ENCODE measurements at places on chromosomes 4 and X.

DNA sequence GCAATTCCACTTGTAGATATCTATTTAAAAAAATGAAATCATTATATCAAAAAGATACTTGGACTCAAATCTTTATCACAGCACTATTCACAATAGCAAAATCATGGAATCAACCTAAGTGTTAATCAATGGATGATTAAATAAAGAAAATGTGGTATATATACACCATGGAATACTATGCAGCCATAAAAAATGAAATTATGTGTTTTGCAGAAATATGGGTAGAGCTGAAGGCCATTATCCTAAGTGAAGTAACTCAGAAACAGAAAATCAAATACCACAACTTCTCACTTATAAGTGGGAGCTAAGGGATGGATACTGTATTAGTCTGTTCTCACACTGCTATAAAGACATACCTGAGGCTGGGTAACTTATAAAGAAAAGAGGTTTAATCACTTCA lies 14.3 kb upstream of the INTU start:
- DNase-seq: no peak

GRCh38 chrX:44274096-44274495 lies 69.4 kb downstream of the EFHC2 start:
- no peak for DNase-seq

DNA sequence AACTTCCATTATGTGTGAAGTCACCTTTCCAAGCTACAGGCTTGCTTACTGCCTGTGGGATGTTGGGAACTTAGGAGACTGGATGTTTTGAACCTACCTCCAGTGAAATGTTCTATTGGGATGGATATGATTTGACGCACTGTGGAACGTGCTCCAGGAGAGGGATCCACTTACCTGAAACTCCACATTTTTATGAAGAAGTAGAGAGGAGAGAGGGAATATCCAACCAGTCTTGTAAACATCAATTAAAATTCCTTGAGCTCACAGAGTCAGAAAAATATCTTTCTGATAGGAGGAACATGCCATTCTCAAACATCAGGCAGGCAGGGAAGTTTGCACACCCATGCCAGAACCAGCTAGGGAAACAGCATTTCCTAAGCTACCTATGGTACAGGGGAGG lies 91.1 kb upstream of the MAOA start:
- no peak for DNase-seq

- no peak for DNase-seq
Observed at GRCh38 chr4:166153548-166153947, 280.5 kb downstream of the TLL1 start.

DNA sequence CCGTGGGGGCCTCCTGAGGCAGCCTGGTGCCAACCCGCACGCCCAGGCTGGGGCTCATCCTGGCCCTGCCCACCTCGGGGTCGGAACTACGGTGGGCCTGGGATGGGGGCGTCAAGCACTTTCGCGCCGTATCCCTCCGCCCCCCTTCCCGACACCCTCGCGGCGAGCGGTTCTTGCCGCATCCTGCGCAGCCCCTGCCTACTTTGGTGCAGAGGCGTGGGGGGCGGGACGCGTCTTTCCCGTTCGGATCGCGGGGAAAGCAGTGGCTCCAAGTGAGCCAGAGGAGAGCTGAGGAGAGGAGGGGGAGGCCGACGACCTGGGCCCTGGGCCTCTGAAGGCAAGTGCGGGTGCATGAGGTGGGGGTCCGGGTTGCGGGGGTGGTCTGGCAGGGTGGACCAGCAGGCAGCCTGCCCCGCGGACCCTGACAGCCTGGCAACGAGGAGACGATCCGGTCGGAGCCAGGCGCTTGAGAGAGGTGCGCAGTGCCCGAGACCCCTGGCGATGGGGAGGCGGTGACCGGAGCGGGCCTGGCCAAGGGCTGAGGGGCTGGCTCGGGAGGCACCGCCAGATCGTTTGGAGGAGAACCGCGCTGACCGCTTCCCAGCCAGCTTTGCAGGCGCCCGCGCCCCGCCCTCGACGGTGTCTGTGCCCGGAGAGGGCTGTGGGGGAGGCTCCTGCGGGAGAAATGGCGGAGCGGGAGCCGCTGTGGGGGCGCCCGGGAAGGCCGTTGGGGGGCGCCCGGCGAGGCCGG lies at the start of gene GPRASP2:
GPRASP2 (plus strand) TSS at position 233 of the 751 bp plus-strand sequence. CDS start 2,422 bp downstream, outside the sequence.
- no peak for DNase-seq

GRCh38 chr4:176504118-176504517 lies 184.4 kb downstream of the SPCS3 start:
- no peak for DNase-seq

- DNase-seq: no peak
Observed at GRCh38 chrX:102560423-102561068, 38.8 kb upstream of the ARMCX5 start.

DNA sequence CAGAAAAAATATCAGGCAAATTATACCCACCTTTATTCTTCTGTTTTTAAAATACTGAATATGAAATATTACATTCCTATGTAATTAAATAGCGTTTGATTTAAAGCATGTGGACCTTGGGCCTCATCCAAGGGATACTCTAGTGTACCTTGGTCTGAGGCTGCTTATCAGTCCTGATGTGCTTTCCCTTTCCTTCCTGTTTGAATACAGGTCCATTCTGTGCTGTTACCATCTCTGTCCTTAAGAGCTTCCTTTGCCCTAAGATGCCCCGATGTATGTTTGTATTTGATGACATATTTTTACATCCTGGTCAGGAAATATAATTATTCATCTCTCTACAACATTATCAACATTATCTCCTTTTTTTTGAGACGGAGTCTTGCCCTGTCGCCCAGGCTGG lies 24.1 kb downstream of the FAT4 start:
- no peak for DNase-seq

DNA sequence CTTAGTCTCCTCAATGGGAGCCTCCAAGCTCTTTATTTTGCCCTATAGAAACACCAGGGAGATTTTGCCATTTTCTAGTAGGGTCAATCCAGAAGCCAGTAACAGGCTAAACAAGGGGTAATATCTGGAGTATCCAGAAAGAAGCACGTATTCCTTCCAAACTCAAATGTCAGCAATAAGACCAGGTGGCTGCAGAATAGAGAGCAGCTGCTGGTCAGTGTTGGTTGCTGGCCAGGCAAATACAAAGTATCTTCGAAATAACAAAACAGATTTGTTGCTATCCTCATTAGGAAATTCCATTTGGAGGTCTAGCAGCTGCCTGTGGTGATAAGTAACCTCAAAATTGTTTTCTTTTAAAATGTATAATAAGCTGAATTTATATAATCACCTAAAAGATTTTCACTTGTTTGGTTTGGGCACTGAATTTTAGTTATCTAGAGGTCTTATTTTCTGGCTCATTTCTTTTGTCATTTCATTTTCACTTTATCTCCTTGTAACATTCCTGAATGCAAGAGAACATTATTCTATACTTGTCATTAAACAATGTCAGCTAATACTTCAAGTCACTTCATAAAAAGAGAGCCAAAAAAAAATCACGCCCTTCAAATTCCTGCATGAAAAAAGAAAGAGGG lies 320.6 kb downstream of the DTHD1 start:
- no peak for DNase-seq

DNA sequence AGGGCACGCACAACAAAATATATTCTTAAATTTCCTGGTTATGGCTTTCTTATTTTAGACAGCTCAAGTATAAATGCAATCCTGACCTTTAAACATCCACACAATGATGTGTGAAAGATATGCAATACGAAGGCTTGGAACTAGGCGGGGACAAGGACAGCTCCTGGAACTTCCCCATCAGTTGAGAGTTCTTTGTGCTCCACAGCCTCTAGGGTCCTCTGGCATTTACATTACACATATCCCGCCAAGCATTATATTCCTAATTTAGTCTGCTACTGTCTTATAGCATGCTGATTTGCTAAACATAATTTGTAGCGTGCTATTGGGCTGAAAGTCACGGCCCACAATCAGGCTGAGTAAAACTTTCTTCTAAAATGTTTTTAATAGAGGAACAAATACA lies 74.4 kb downstream of the FTHL17 start:
- DNase-seq: no peak

- no peak for DNase-seq
Observed at GRCh38 chr4:163991298-163991865, 496.9 kb downstream of the TMA16 start.

DNA sequence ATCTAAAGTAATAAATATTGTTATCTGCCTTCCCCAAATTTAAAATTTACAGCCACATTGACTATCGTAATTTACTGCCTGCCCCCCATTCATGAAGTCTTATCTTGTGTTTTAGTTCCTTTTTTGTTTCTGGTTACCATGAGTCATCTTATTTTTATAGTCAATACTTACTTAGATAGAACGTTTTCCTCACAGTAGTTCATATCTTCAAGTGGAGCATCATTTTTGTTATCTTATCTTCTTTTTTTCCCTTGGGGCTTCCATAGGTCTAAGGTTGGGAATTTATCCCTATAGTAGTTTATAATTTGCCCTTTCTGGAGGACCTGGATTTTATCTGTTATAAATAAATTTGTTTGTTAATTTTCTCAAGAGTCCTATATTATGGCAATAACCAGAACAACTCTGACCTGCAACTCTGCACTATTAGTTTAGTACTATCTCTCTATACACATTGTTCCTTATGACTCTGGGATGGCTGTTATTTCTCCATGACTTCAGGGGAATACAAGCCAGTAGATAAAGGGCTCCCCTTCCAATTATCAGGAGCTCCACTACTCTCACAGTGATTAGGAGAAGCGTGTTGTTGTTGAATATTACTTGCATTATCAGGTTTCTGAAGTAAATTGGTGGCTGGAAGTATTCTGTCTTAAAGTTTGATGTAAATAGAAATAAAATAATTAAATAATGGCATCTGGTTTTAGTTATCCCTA lies 330.6 kb downstream of the GALNTL6 start:
- no peak for DNase-seq

DNA sequence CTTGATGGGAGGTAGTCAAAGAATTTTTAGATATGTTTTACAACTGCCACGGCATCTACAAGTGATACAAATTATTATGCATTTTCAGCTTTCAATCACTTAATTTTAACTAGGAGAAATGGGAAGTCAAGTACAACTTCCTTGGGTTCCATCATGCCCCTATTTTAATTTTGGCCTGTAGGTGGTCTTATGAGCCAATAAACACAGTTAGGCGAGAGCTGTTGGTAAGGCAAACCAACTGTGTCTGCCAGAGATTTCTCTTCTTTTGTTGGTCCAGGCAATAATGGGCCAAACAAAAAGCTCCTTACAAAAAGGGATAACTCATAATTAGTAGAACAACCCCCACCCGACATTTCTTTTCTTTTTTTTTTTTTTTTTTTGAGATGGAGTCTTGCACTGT lies 63.3 kb upstream of the ARX start:
- DNase-seq: no peak

- peak; percentile 62 for DNase-seq
Observed at GRCh38 chr4:17781300-17782287, at the start of gene FAM184B. FAM184B (minus strand) TSS chr4:17781621; CDS start chr4:17781299, 322 bp downstream.

GRCh38 chr4:82268050-82268825 lies 105.6 kb downstream of the HNRNPD start:
- DNase-seq: peak; percentile 40

GRCh38 chr4:80229590-80229989 lies 32.3 kb downstream of the PRDM8 start:
- DNase-seq: no peak

GRCh38 chr4:146976145-146976544 lies 30.5 kb upstream of the TTC29 start:
- no peak for DNase-seq

DNA sequence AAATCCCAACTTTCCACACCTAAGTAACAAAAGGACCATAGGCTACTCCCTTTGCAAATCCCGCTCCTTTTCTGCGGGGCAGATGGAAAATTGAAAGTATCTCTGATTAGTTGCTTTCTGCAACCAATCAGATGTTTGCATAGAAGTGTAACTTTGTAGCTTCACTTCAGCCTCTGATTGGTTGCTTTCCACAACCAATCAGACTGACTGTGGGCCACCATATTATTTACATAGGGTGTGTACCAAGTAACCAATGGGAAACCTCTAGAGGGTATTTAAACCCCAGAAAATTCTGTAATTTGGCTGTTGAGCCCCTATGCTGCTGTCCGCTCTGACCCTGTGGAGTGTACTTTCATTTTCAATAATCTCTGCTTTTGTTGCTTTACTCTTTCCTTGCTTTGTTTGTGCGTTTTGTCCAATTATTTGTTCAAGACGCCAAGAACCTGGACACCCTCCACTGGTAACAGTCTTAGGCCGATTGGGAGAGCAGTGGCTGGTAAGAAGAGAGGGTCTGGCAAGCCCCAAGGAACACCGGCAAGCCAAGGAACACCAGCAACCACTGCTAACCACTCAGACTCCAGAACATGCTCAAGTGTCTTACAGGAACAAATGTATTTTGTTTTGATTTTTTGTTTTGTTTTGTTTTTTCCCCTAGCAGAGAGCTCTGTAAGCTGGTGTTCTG lies 125.5 kb upstream of the MAP3K15 start:
- DNase-seq: no peak

- no peak for DNase-seq
Observed at GRCh38 chr4:27242217-27242616, 381.6 kb downstream of the STIM2 start.

GRCh38 chr4:108480881-108481280 lies 139.5 kb upstream of the RPL34 start:
- DNase-seq: no peak

DNA sequence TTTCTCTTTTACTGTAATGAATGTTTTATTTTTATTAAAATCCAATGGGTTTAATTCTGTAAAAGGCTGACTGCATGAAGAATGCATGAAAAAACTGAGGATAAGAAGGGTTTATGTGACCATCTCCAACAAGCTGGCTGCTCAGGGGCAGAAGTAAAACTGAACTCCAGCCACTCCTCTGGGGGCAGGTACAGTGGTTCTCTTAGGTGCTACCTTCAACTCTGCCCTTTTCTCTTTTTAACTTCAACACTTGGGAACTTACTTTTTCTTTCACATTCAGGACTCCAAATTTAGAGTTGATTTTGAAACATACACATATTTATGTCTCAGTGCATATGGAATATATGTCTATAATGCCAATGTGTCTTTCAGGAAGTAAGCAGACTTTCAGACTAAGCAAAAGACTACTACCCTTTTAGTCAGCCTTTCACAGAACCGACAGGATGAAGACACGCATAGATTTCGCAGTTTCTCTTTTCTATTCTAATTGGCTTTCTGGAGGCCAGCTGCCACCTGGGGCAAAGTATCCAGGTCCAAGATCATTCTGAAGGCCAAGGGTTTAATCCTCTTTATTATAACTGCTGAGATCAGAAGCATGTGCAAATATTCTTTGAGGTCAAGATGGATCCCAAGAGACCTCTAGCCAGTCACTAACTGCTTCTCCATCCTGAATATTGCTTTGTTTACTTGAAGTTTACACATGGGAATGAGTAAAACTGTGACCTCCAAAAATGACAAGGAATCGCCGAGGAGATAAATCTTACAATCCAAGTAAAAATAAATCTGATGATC lies 30.7 kb downstream of the HS3ST1 start:
- DNase-seq: no peak

DNA sequence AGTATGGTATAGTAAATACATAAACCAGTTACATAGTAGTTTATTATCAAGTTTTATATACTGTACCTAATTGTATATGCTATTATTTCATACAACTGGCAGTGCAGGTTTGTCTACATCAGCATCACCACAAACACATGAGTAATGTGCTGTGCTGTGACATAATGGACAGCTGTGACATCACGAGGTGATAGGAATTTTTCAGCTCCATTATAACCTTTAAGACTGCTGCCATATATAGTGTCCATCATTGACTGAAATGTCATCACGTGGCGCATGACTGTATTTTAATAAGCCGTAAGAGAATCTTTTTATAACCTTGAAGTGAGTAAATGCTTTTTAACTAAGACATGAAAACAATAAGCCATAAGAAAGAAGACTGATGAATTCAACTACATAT lies 44.8 kb upstream of the ANK2 start:
- no peak for DNase-seq

GRCh38 chr4:120839334-120839973 lies 83.1 kb downstream of the PRDM5 start:
- no peak for DNase-seq

GRCh38 chrX:38500141-38500540 lies 61.2 kb upstream of the TSPAN7 start:
- DNase-seq: no peak
